Renal cortex interstitium (tissue), 15 donors: ENCODE measurements at places on chromosomes 1 and 21. TPM values are rescaled to one million over a fixed set of nuclear protein-coding genes. Genes with fewer than 3 reads are reported as not detected.

- no peak for DNase-seq
Observed at GRCh38 chr1:88188038-88188437, 496.0 kb upstream of the PKN2 start.

- no peak for DNase-seq
Observed at GRCh38 chr1:98256700-98257099, 335.9 kb upstream of the DPYD start.

GRCh38 chr21:16587141-16587581 is 857.4 kb downstream of the USP25 start:
- DNase-seq: no peak

GRCh38 chr1:102107441-102107840 is 110.7 kb upstream of the OLFM3 start:
- DNase-seq: no peak

Gene CDKN2C
- 9.4 TPM for polyA plus RNA-seq

Gene CLIC6
- 2.9 TPM for polyA plus RNA-seq
